ENCODE measurements at places on chromosomes 7 and 10.

DNA sequence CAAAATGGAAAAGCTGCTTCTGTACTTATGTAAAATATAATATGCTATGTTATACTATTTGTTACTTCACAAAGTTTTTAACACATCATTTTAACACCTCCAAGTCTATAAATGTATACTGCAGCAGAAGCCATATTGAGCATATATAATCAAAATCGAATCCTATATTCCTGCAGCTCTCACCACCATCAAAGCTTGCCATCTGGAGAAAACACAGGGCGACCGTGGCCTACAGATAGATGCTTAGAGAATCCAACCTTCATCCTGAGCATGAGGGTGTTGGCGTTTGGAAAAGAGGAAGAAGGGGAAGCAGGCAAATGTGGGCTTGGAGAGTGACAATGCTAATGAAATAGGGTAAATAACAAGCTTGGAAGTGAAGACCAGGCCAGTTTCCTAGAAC, 258.8 kb upstream of the IMMP2L start:
- no peak for DNase-seq

DNA sequence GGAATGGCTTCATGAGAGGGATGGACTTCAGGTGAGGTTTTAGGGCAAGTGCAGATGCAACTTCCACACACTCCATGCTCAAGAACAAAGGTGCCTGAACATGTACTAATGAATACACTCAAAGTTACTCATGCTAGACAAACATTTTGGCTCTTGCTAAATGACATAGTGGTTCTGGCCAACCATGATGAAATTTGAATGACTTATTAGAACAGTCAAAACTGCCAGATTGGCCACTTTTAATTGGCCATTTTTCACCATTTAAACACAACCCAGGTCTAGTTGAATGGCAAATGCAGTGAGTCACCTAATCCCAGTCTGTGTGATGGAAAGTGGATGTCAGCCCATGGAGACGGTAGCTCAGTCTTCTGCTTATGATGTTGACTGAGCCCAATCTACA, 4.9 kb upstream of the PTPRN2 start:
- DNase-seq: no peak

- DNase-seq: no peak
Measured at GRCh38 chr10:16195178-16195769, 241.5 kb upstream of the PTER start.

- DNase-seq: no peak
Measured at GRCh38 chr10:62632071-62632809, 172.3 kb upstream of the ADO start.

- no peak for DNase-seq
Measured at GRCh38 chr7:128358233-128358632, 3.3 kb downstream of the PRRT4 start.

DNA sequence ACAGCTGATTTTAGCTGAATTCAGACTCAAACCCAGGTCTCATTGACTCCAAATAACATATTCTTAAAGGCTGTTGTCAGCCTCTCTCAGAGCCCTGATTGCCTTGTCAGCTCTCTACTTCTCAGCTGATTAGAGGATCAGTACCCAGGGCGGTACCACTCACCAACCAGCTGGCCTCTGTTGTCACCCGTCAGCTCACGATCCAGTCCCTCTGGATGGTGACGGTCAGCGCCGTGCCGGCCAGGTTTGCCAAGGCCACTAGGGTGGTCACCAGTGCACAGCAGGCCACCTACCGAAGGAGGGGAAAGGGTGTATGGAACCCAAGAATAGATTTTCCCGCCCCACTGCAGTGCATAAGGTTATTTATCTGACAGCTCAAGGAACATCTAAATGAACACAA, 52.3 kb upstream of the TOMM7 start:
- DNase-seq: no peak

GRCh38 chr7:129083525-129083924, 28.6 kb upstream of the TNPO3 start:
- no peak for DNase-seq

GRCh38 chr10:113683300-113683699, 3.6 kb downstream of the CASP7 start:
- DNase-seq: no peak

- no peak for DNase-seq
Measured at GRCh38 chr7:3568516-3568915, 267.5 kb downstream of the SDK1 start.

GRCh38 chr7:100546926-100547800, 8.2 kb downstream of the AGFG2 start:
- peak; percentile 92 for DNase-seq

DNA sequence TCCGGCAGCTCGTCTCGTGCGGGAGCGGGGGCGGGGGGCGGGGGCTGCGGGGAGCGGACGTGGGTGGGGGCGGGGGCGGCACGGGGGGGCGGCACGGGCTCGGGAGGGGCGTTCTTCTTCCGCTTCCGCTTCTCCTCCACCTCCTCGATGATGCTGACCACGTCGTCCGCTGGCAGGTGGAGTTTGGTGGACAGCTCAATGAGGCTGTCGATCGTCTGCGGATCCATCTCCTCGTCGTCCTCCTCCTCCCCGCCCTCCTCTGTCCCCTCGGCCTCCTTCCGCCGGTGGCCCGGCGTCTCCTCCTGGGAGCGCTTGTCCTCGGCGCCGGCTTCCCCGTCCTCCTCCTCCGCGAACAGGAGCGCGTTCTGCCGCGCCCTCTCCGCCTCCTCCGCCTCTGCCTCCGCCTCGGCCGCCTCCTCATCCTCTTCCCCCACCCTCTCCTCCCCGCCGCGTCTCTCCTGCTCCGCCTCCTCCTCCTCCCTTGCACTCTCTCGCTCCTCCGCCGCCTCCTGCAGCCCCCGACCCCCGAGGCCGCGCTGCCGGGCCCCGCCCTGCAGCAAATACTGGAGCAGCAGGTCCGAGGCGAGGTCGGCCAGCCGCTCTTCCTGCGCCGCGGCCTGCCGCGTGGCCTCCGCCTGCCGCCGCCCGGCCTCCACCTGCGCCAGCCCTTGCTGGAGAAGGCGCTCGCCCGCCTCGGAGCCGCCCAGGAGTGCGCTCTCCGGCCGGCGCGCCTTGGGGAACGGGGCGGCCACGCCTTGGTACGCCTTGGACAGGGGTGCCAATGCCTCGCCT, 1.9 kb downstream of the VGF start:
- peak; percentile 87 for DNase-seq

DNA sequence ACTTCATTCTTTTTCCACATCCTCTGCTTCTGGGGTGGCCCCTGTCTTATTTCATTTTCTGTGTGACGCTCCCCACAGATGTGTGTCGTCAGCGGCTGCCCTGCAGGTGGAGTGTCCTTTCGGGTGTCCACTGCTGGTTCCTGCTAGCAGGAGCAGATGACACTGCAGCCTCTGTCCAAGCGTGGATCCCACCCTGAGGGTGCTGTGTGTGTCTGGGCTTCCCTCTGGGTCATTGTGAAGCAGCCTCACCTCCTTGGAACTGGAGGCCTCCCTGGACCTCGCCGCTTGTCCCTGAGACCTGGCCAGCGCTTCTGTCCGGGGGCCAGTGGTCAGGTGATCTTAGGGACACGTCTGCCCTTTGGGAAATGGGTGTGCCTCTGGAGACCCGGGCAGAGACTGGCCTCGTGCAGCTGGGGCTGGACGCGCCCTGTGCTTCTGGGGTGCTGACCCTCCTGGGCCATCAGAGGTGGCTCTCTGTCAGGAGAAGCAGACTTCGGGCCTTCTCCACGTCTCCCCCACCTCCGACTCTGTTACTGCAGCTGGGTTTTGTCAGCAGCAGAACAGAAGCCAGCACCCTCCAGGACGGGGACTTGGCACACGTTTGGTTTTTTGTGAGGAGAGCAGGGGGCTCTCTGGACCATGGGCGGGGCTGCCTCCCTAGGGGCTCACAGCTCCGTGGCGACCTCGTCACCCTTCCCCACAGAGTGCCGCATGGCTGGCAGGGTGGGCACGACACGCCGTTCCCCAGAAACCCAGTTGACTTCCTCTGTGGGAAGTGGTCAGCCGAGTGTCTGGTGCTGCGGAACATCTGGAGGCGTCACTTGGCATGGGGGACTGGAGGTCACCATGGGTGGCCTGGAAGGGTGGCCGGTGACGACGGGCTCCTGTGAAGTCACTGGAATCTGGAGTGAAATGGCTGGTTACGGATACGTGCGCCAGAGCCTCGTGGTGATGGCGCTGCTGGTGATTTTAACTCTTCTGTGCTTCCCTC, 48.4 kb downstream of the INPP5A start:
- no peak for DNase-seq

- DNase-seq: no peak
Measured at GRCh38 chr10:76774987-76775603, 862.5 kb downstream of the KCNMA1 start.

GRCh38 chr10:120436439-120437112, 20.5 kb upstream of the PLPP4 start:
- no peak for DNase-seq

DNA sequence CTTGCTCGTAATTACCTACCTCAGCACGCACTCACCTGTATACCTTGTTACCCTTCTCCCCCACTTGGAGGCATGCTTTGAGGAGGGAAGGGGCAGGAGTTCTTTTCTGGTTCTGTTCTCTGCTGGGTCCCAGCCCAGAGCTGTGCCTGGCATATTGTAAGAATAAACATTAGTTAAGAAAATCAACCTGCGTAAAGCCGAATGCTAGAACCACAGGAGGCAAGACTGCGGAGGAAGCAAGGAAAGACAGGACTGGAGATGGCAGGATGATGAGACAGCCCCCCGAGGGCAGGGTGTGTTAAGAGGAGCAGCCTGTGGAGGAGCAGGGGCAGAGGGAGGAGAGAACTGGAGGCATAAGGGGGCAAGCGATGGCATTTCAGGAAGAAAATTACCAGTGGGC, 9.5 kb downstream of the C10orf53 start:
- no peak for DNase-seq

DNA sequence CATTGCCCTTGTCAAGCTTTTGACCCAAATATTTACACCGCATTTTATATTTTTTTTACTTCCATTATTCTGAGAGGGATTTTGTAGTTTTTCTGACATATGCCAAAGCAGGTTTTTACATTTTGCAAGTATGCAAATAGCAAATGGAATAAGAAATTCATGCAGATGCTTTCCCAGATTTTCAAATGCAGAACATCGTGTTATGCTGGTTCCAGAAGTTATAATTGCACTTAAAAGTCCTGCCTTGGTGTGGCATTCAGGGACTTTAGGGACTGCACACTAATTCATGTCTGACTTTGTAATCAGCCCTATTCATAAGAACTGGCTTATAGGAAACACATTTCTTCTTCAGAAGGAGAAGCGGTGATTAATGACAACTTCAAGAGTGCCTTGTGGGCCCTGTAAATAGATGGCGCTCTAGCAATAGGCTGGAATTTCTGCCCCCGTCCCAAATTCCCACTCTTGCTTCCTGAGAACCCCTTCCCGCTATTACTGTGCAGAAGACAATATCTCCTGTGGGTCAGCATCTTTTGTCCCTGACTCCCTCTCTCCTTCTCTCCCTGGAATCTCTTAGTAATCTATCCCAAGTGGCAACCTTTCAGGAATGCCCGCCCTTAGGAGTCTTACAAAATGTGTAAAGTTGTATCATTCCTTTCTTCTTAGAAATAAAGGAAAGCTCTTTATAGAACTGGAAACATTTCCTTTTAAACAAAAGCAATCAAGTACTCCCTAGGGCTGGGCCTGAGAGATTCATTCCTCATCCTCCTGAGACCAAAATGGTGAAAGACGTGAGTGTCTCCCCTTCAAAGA, 264.0 kb downstream of the INHBA start:
- DNase-seq: no peak

DNA sequence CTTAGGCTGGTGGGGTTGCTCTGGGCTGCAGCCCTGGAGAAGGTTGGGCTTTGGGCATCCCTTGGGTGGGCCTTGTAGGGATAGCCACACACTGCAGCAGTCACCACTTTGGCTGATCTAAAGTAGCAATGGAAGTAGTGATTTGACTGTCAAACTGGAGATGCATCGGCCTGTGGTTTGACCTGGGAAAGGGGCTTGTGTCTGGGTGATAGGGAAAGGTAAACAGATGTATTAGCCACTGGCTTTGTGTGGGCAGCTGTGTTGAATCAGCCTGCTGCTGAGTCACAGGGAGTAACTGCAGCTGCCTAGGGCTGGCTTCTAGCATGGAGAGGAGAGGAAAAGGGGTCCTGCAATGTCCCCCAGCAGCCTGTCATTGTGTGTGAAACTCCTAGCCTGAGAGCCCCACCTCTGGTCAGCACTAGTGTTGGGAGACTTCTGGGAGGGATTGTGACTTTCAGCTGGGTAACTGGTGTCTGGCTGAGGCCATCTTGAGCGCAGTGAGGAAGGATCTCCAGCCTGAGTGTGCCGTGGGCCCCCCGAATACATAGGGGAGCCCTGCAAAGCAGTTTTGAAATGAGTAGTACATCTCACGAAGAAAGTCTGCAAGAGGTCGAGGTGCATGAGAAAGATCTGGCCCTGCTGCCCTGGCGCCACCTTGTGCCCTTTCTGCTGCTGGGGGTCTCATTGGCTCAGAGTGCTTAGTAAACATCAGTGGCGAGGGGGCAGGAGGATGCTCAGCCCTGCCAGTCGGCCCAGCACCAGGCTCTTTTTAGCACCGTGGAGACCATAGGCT, 117.3 kb downstream of the FANK1 start:
- DNase-seq: no peak

DNA sequence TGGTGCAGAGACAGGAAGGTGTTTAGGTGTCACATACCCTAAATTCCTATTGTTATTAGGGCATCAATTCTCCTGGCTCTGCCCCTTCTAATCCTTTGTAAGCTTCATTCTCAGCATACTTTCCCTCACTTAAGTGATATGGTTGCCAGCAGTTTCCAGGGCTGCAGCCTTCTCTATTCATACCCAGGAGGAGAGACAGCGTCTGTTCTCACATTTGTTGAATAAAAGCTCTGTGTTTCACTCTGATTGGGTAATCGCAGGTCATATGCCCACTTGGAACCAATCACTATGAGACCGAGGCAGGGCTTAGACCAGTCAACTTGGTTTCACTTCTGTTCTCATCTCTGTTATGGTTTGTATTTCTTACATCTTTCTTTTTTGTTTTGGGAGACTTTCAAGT, 109.6 kb upstream of the MTPN start:
- peak; percentile 89 for DNase-seq

DNA sequence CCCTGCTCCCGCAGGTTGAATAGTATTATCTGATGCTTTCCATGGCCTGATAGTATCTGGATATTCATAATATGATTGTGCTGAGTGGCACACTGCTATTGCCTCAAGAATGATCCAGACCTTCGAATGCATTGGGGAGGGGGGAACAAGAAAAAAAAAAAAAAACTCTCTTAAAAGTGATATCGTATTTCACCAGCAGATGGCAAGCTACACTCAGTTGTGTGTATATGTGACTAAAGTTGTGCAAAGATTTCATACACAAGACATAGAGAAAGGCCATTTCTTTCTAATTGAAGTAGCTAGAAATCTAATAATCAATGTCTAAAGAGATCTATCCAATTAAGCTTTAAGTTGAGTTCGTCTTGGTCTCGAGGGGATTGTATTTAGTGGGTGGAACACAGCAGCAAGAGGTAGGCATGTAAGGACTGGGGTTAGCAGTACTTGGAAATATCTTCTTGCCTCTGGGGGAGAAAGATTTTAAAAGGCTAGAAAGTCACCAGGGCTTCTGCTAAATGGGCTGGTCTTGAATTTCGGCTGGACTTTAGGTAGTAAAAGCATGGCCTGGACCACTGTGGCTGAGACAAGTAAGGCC, 15.3 kb downstream of the SFRP4 start:
- no peak for DNase-seq

Measured in NCI-H2227 treated with DMSO at 0.1 percent for 48 hours (cell line).